ENCODE measurements at places on chromosomes 16 and 17. TPM values are rescaled to one million over a fixed set of nuclear protein-coding genes. Genes with fewer than 3 reads are reported as not detected.

DNA sequence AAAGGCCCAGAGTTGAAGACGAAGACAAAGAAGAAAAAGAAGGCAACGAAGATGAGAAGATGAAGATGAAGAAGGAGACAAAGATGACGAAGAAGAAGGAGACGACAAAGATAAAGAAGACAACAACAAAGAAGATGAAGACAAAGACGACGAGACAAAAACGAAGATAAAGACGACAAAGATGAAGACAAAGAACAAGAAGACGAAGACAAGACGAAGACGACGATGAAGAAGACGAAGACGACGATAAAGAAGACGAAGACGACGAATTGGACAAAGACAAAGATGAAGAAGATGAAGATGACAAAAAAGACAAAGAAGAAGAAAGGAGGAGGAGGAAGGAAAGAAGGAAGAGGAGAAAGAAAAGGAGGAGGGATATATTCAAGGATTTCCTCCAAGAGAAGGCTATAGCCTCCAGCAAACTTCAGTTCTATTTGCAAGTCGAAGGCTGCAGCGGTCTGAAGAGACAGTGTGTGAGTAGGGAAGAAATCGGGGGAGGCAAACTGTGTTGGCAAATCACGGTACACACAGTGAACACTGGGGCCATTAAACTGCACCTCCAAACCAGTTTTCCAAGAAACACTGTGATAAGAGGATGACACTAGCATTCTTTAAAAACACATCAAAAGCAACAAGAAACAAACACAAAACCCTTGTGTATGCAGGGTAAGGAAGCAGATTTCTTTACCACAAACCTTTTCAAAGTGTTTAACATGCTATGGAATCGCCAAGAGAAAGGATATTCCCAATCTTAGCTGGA is 40.5 kb downstream of the MARF1 start:
- H3K27me3 ChIP-seq, result no peaks in the 10 kb centered on the region
- peaks cover 94% of the 10 kb centered on the region for H3K36me3 ChIP-seq
- no peak overlapping the region for H3K4me3 ChIP-seq
- H3K4me1 ChIP-seq, result peaks cover 6% of the 10 kb centered on the region

DNA sequence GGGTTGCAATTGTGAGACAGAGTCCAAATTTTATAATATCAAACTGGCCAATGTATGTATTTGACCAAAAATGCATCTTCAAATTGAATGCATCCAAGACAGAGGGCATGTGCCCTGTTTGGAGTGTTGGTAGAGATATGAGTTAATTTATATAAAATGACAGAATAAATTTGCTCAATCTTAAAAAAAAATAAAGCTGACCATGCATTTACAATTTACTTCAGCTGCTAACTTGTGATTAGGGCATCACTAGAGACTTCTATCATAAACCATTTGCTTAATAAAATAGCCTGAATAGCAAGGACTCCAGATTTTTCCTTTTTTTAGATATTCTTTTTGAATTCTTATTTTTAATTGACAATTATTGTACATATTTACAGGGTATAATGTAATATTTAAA is 1345.8 kb downstream of the CDH11 start:
- no peak overlapping the region for H3K27ac ChIP-seq
- DNase-seq, result no peak
- H3K27me3 ChIP-seq, result no peaks in the 10 kb centered on the region
- no peaks in the 10 kb centered on the region for H3K4me1 ChIP-seq
- H3K36me3 ChIP-seq, result no peaks in the 10 kb centered on the region

GRCh38 chr16:58421059-58421458 is 28.8 kb downstream of the GINS3 start:
- H3K4me1 ChIP-seq, result no peaks in the 10 kb centered on the region
- H3K27me3 ChIP-seq, result no peaks in the 10 kb centered on the region
- peak; percentile 1 for DNase-seq
- no peak overlapping the region for H3K4me3 ChIP-seq
- H3K27ac ChIP-seq, result no peak overlapping the region

DNA sequence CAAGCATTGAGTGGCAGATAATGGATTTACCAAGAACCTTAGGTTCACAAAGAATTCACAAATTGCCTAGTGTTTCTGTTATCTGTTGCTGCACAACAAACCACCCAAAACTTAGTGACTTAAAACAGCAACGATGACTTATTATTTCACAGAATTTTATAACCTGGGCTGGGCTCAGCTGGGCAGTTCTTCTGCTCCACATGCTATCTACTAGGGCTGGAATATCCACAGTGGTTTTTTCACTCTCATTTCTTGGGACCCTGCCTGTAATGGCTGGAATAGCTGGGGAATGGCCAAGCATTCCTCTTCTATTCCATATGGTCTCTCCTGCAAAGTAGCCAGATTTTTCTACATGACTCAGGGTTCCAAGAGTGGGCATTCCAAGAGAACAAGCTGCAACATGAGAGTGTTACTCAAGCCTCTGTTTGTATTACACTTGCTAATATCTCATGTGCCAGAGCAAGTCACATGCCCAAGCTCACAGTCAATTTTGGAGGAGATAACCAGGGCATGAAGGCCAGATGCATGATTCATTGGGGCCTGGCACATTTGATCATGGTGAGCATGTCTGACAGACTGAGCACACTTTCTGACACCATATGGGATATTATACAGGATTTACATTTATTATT is 4.9 kb upstream of the PSMD7 start:
- H3K27ac ChIP-seq, result no peak overlapping the region
- DNase-seq, result no peak
- H3K36me3 ChIP-seq, result no peaks in the 10 kb centered on the region
- no peak overlapping the region for H3K4me3 ChIP-seq

DNA sequence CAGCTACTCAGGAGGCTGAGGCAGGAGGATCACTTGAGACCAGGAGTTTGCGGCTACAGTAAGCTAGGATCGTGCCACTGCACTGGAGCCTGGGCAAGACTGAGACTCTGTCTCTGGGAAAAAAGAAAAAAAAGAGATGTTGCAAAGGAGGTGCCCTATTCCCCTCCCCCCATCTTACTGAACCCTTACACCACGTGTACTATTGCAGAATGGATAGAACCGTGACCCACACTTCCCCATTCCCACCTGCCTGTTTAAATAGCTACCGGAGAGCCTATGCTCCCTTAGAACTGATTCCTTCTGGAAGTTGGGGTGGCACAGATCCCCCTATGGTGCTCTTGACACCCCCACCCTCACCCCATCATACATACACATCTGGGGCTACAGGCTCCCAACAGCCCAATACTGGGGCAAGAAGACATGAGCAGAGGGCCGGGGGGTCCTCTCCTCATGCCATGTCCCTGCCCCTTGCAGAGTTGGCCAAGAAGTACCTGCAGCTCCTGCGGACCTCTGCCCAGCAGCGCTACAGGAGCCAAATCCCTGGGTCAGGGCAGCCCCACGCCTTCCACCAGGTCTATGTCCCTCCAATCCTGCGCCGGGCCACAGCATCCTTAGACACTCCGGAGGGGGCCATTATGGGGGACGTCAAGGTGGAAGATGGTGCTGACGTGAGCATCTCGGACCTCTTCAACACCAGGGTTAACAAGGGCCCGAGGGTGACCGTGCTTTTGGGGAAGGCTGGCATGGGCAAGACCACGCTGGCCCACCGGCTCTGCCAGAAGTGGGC is 35.7 kb downstream of the NLRC5 start:
- no peak overlapping the region for H3K27ac ChIP-seq

ZSCAN10 gene
- total RNA-seq, result not detected

TP53TG3B gene
- total RNA-seq, result not detected

DNA sequence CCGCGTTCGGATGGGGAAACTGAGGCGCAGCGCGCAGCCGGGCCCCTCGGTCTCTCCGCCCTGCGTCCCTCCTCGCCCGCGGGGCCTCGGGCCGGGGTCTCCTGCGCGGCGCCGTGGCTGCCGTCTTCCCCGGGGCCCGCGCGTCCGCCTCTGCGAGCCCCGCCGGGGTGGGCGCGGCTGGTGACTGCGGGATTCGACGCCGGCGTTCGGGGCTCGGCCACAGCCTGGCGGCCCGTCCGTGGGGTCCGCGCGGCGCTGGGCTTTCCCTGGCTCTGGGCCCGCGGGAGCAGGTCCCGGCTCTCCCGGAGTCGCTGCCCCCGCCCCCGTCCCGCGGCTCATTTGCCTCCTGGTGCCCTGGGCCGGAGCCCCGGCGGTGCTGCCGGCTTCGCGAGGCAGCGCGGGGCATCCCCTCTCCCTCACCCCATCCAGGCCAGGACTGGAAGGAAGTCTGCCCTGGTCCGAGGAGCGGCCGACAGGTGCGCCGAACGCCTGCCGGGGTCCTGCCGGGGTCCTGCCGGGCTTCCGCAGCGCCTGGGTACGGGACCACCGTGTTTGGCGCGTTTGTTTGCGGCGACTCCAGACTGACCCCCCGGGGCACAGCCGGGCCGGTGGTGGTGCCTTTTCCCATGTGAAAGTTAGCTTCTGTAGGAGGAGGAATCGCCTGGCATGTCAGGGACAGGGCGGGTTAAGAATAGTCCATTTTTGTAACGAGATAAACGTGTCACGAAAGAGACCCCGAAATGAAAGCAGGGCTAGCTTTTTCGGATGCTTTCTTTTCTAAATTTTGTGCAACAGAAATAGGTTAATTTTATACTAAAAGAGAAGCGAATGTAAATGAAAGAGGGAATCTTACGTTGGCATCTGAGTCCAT is 671 bp downstream of the CHMP6 start:
- H3K4me3 ChIP-seq, result peak overlapping the region; percentile 73
- peaks cover 25% of the 10 kb centered on the region for H3K36me3 ChIP-seq
- H3K4me1 ChIP-seq, result peaks cover 29% of the 10 kb centered on the region
